ENCODE measurements at places on chromosomes 6 and 20.

- no peak for DNase-seq
Measured at GRCh38 chr6:105568142-105568541, 165.3 kb upstream of the PREP start.

- DNase-seq, result no peak
Measured at GRCh38 chr6:37630281-37630799, 67.3 kb downstream of the MDGA1 start.

DNA sequence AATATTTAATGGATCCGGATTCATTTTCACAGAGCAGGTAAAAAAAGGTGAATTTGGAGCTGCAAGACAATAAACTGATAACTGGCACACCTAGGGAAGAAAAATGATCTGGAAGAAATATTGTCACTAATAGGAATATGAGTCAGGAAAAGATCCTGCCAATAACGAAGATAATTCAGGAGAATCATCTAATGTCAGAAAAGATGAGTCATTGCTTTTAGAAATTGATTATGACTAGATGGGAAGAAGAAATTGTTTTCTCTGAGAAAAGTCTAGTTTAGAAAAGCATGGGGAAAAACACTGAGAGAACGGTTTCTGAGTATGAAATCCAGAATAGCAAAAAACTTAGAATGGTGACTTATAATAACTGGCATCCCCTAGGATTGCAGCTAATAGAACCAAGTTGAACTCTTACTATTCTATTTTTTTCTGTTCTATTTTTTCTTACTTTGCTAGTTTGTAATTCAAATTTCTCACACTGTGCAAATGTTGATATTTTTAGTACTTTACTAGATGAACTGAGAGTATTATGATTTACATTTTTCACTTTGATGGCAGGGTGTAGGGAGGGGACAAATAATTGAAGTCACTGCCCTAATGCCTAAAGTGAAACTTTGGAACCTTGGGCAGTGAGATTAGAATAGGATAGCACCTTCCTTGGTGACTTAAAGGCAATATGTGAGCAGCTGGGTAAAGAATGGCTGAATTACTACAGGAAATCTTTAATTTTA lies 38.2 kb upstream of the SUPT3H start:
- no peak for DNase-seq

DNA sequence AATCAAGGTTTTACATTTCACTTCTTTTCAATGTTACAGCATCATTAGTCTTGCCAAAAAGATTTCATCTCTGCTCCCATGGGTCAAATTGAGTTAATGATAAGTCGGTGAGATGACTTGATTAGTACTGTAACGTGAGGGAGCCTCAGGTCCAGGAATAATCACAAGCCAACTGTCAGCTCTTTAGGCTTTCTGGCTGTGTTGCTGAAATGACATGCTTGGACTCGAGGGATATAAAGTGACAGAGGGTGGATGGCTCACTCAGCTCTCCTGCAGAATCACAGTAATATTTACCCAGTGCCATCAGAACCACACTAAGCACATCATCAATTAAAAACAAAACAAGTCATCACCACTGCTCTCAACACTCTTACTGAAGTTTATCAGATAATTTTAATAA lies 196.2 kb upstream of the THEMIS start:
- DNase-seq, result no peak

GRCh38 chr20:64224351-64225170 lies 31.0 kb upstream of the PCMTD2 start:
- no peak for DNase-seq

GRCh38 chr6:162069995-162070394 lies 657.6 kb downstream of the PRKN start:
- DNase-seq, result no peak

GRCh38 chr6:28742668-28743270 lies 181.0 kb downstream of the TRIM27 start:
- DNase-seq, result no peak

- no peak for DNase-seq
Measured at GRCh38 chr6:6225885-6226529, 94.5 kb downstream of the F13A1 start.
